ENCODE measurements at places on chromosomes 13 and 19. TPM values are rescaled to one million over a fixed set of nuclear protein-coding genes. Genes with fewer than 3 reads are reported as not detected.

Gene CYP4F2
- total RNA-seq: not detected

Gene SPACA4
- total RNA-seq: not detected

Gene FUT3
- total RNA-seq: not detected

Gene PRR22
- 0.40 TPM for total RNA-seq

Gene RAB3A
- 1.1 TPM for total RNA-seq

Gene FFAR3
- total RNA-seq: not detected

Gene COX6B2
- 0.77 TPM for total RNA-seq

Gene ZNF221
- total RNA-seq: 14.0 TPM

Gene PRR12
- total RNA-seq: 3.2 TPM

Gene ERICH4
- total RNA-seq: not detected

Gene KLHL1
- total RNA-seq: not detected

Gene MCF2L
- total RNA-seq: 59.2 TPM

Gene ZNF491
- 6.0 TPM for total RNA-seq

Gene TMPRSS9
- not detected for total RNA-seq
